ENCODE measurements at places on chromosomes 5 and 9.

GRCh38 chr9:134138292-134138691 lies 2.4 kb downstream of the WDR5 start:
- no peak for DNase-seq

DNA sequence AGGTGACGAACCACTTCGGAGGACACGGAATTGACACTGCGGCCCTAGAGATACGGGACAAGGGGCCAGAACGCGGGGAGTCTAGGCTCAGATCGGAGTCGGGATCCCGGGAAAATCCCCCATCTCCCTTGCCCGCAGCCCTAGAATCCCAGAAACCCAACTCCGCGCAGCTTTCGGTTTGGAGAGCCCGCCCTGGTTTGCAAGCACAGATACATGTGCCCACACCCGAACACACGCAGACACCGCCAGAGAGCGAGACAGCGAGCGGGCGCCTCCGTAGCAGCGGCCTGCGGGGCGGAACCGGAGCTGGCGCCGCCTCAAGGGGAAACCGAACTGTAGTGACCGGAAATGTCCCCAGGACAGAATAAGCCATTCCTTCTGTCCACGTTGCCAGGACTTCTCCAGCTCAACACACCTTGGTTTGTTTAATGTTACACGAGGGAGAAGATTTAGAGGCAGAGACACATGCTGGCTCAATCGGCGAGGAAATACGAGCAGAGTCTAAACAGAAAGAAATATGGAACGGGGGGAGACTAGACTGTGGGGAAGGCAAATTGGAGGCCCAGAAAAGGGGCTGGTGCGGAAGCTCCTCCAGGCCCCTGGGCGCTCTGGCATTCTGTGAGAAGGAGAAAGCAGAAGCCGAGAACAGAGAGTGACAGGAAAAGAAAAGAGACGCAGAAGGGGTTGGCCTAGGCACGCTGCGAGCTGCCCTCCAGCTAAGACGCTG lies 2.9 kb upstream of the PAX5 start:
- DNase-seq = no peak

- no peak for DNase-seq
These were observed 622.3 kb downstream of the SEMA5A start for GRCh38 chr5:8923526-8923925.

GRCh38 chr9:111839987-111840386 lies 45.2 kb upstream of the SHOC1 start:
- no peak for DNase-seq

- no peak for DNase-seq
These were observed 58.0 kb downstream of the FXN start for GRCh38 chr9:69093471-69094103.

DNA sequence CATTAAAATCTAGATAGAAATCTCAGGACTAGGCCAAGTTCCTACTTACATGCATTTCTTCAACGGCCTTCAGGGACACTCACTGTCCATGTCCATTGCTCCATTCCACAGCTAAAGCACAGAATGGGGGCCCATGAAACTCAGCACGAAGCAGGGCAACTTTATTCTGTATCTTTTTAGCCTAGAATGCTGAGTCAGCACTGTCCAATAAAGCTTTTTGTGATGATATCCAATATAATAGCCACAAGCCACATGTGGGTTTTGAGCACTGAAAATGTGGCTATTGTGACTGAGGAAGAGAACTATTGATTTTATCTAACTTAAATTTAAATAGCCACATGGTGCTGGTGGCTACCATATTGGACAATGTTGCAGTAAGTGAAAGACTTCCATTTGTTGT lies 21.6 kb downstream of the OTP start:
- no peak for DNase-seq

DNA sequence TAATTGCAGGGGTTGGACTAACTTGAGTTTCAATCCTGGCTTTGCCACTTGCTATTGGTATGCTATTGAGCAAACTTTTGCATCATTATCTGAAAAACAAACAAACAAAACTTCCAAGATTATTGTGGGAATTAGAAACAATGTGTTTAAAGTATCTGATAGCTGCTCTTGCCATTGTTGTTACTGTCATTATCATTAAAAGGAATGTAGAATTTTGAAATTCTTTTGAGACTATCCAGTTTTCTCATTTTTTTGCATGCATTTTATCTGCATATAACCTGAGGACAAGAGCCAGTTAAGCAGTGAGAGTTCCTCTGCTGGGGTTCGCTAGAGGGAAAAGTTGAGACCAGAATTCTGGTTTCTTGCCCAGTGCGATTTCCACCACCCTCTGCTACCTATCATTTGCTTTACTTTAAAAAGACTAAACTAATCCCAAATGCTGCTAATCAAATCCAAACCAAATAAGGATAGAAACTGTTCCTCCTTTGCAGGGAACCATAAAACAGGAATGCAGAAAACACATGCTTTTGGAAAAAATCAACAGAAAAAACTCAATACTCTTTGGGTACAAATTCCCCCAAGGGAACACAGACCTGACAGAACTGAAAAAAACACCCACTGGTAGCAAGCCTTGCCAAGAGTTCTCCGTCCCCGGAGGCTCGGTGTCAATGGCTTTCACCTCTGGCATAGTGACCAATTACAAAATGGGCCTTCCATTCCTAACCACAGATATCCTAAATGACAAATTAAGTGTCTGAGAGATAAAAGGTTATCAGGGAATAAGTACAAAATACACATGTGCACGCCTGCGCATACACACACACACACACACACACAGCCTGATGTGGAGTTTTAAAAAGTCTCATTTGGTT lies 373.7 kb downstream of the ARL15 start:
- DNase-seq = no peak

DNA sequence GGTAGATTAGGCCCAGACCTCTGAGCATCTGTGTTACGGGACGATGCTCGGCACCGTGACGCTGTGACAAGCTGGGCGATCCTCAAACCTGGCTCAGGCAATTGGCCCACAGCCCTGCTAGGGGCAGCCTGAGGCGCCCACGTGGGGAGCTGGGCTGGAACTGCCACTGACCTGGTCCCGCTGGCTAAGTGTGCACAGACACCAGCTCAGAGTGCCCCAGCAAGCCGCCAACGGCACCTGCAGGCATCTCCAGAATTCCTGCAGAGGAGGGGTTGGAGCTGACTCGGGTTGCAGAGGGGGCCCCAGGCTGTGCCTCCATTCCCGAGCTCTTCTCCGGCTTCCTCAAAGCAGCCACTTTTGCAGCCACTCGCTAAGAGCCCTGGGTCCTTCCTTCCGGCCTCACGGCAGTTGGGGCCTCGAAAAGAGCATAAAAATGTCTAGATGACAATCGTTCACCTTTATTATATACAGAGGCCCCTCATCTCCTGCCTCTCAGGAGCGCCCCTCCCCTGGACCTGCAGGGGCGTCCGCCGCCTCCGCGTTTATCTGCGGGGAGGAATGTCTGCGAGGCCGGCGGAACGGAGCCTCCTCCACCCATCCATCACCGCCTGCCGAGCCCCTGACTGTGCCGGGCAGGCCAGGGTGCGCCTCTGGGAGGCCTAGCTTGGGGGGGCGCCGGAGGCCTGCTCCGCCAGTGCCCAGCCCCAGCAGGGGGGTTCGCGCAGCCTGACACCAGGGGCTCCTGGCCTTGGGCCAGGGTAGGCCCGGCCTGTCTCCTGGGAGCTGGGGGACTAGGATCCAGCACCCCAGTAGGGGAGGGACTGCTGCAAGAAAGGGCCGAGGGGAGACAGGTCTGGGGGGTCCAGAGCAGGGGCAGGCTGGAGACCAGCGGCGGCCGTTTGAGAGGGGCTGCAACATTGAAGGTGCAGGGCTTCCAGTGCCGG lies 144.9 kb downstream of the BARX1 start:
- no peak for DNase-seq

GRCh38 chr5:42570966-42571960 lies 148.0 kb downstream of the GHR start:
- DNase-seq = no peak

- DNase-seq = peak; percentile 3
These were observed 384.6 kb upstream of the CD180 start for GRCh38 chr5:67581203-67581602.

DNA sequence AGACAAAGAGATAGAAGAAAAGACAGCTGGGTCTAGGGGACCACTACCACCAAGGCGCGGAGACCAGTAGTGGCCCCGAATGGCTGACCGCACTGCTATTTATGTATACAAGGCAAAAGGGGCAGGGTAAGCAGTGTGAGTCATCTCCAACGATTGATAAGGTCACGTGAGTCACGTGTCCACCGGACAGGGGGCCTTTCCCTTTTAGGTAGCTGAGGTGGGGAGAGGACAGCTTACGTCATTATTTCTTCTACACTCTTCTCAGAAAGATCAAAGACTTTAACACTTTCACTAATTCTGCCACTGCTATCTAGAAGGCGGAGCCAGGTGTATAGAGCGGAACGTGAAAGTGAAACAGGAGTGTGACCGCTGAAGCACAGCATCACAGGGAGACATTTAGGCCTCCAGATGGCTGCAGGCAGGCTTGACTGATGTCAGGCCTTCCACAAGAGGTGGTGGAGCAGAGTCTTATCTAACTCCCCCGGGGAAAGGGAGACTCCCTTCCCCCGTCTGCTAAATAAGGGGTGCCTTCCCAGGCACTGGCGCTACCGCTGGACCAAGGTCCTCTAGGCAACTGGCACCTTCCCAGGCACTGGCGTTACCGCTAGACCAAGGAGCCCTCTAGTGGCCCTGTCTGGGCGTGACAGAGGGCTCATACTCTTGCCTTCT lies 6.1 kb upstream of the PRR16 start:
- peak; percentile 49 for DNase-seq

GRCh38 chr9:37511016-37512010 lies 25.6 kb downstream of the POLR1E start:
- no peak for DNase-seq

DNA sequence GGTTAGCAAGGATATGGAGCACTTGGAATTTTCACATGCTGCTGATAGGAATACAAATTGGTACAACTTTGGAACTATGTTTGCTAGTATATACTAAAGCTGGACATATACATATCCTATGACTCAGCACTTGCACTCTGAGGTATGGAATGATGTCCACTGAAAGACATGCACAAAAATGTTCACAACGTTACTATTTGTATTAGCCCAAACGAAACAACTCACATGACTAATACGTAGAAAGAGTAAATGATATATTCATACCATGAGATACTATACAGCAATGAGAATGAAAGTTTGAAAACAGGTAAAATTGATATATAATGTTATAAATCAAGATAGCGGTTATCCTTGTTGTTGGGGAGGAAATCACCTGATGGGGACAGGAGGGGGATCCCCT lies 45.5 kb upstream of the CDC42SE2 start:
- DNase-seq = no peak

DNA sequence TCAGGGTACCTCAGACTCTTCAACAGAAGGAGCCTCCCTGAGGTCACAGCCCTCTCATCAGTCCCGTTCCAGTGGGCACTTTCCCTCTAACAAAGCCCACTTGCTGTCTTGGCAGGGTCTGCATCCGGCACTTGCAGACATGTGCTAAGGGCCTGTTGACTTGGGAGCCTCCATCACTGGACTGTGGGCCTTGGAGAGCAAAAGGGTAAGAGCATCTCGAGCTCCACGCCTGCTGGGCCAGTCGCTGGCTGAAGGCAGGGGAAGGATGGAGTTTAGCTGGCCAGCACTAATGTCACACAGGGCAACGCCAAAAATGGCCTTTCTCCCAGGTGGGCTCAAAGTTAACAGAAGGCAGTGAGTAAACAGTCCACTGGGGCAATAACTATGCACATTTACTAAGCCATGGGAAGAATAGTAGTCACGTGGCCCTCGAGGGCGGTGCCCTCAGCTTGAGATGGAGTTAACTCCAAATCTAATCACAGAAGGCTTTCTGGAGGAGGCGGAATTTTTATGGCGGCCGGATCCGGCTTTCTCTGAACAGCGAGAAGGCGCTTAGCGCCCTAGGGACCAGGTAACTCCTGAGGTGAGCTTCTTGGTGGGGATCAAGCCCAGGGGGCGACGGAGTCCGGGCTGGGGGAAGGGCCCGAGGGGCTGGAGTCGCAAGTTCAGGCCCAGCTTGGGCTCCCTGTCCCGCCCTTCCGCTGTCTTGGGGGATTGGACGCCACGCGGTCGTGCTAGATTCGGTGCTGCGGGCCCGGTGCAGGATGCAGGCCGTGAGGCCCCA lies 2.0 kb upstream of the NSD1 start:
- no peak for DNase-seq

DNA sequence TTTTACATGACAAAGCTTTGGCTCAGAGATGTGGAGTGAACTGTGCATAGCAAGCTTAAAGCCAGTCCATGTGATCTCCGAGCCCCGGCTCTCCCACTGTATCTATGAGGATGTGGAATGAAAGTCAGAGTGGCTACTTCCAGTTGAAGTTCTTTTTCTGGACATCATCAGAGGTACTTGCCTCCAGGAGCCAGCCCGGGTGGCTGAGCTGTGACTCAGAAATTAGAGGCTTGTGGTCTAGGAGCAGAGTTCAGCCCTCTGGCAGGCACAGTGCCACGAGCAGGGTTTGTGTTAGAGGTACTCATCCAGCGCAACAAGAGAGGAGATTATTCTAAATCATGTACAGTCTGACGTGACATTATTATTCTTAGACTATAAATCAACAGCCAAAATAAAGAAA lies 322.5 kb downstream of the CDK5RAP2 start:
- no peak for DNase-seq

- no peak for DNase-seq
These were observed 11.7 kb upstream of the EXOSC2 start for GRCh38 chr9:130681769-130682420.

- no peak for DNase-seq
These were observed 26.6 kb upstream of the ANKDD1B start for GRCh38 chr5:75584641-75585040.

DNA sequence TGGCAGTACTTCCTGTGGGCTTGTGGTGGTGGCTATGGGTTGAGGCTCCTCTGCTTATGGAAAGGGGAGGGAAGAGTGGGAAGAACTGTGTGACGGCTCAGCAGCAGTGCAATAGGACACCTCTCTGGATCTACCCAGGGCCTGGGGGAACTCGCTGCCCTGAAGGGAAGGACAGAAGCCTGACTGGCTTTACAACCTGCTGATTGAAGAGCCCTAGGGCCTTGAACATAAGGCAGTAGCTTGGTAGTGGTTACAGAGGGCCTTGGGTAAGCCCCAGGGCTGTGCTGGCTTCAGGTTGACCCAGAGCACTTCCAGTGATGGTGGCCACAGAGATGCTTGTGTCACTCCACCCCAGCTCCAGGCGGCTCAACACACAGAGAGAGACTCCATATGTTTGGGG lies 5.5 kb downstream of the CCIN start:
- DNase-seq = no peak

DNA sequence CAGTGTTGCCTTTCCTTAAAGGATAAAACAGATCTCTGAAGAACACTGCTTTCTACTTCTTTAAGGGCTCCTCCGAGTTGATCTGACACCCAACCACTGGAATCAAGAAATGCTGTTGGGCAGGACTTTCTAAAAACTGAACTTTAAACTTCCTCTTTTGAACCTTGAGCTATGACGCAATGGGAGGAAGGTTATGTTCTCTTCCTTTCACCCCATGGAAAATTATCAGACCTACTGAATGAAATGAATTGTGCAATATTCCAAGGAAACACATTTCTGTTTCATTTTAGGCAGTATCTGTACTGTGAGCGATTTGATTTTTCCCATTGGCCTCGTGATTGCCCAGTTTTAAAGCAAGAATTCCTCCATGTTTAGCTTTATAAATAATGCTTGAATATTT lies 206.0 kb upstream of the PRR16 start:
- DNase-seq = no peak

- DNase-seq = no peak
These were observed 19.7 kb downstream of the KDM3B start for GRCh38 chr5:138372225-138372624.
